ENCODE measurements at places on chromosomes 3 and 15.

GRCh38 chr3:11602886-11603527 lies 40.7 kb downstream of the VGLL4 start:
- DNase-seq: no peak

GRCh38 chr15:68778876-68779275 lies 41.8 kb downstream of the ANP32A start:
- no peak for DNase-seq

- peak; percentile 45 for DNase-seq
Measured at GRCh38 chr3:57078344-57078634, 17.8 kb downstream of the SPATA12 start.

GRCh38 chr15:56249092-56249491 lies 5.4 kb upstream of the RFX7 start:
- no peak for DNase-seq

- DNase-seq: no peak
Measured at GRCh38 chr3:46851364-46852333, 11.6 kb downstream of the MYL3 start.

Data from DMS153 (cell line).